HuH-7.5 (cell line): ENCODE measurements at places on chromosomes 1 and 21.

- no peak for DNase-seq
These were observed 20.9 kb upstream of the PDXK start for GRCh38 chr21:43697758-43698643.

DNA sequence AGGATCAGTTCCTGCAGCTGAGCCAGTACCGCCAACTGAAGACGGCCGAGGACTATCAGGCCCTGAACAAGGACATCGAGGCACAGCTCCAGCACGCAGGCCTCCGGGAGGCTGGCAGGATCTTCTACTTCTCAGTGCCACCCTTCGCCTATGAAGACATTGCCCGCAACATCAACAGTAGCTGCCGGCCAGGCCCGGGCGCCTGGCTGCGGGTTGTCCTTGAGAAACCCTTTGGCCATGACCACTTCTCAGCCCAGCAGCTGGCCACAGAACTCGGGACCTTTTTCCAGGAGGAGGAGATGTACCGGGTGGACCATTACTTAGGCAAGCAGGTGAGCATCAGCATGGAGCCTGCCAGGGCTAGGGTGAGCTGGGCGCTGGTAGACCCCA, 10.7 kb downstream of the H6PD start:
- no peak for DNase-seq

DNA sequence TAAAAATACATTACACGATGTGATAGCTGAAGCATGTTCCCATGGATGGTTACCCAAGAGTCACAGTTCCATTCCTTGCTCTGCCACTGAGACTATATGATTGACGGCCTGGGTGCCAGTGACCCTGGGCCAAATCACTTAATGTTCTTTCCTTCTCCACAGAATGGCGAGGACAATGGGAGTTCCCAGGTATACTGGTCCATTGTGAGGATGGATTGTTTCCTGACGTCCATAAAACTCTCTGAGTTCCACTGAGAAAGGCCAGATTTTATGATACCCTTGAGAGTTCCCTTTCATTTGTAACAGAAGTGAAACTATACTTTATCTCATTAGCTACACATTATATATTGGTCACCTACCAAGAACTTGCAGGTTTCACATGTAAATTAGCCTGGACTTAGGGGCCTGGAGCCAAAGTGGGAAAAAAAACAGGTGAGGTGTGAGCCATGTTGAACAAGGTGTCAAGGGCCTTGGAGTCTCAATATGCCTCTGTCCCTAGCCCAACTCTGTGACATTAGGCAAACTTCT, 502.2 kb upstream of the DAB1 start:
- DNase-seq, result no peak

GRCh38 chr1:64906447-64906846, 59.9 kb downstream of the JAK1 start:
- DNase-seq, result no peak

DNA sequence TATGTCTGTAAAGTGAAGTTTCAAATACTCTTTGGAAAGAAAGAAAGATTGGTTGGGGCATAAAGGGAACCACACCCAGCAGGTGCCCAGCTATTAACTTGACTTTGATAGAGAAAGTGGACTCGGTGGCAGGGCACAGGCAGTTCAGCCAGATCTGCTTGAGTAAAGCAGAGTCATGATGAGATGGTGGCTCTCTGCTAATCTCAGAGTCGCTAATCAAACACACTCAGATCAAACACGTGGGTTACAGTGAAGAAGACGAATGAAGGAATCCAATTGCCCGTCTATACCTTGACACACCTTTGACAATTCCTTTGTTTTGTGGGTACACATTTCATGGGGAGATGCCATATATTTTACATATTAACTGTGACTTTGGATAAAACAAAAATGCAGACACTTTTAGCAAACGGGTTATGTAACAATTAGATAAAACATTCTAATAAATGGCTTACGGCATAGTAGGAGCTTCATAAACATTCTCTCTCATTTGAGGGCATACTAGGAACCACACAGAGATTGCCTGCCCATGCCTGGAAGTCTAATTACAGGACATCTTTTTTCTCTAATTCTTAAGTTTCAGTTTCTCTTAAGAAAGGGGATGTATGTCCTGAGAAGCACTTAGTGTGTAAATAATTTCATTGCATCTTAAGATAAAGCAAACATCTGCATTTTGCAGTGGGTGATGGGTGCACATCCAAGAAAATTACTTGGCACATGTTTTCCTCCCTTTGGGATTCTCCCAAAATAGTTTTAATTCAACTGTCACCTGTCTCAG, 7.2 kb downstream of the CBR1 start:
- DNase-seq, result no peak

DNA sequence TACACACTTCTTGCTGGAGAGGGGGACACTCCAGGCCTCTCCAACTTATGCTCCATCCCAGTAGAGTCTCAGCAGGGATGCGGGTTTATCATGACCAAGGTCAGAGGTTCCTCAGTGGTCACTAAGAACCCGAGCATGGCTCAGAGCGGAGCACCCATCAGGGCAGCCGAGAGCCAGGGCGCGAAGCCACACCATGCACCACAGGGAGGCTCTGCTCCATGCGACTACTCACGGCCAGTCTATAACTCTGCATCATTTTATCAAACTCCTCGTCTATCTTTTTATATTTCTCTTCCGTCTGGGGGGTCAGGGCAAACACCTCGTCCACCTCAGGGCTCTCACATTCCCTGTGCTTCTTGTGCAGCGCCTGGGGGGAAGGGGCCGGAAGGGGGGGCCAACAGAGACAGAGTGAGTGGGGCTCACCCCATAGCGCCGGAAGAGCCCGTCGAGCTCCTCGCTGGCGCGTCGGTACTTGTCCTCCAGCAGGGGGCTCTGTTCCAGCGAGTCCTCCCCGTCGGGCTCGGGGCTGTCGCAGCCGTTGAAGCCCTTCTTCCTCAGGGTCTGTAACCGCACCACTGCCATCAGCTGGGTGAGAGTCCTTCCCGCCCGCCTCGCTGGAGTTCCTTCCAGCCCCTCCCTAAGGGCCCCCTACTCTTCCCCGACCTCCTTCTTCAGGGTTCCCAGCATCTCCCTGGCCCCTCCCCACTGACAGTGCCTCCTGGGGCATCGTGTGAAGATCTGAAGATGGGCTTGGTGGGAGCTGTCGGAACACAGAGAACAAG, 20.0 kb downstream of the MEF2D start:
- DNase-seq, result peak; percentile 66
